Memory B cell (primary cell): ENCODE measurements at places on chromosomes 12 and 14.

DNA sequence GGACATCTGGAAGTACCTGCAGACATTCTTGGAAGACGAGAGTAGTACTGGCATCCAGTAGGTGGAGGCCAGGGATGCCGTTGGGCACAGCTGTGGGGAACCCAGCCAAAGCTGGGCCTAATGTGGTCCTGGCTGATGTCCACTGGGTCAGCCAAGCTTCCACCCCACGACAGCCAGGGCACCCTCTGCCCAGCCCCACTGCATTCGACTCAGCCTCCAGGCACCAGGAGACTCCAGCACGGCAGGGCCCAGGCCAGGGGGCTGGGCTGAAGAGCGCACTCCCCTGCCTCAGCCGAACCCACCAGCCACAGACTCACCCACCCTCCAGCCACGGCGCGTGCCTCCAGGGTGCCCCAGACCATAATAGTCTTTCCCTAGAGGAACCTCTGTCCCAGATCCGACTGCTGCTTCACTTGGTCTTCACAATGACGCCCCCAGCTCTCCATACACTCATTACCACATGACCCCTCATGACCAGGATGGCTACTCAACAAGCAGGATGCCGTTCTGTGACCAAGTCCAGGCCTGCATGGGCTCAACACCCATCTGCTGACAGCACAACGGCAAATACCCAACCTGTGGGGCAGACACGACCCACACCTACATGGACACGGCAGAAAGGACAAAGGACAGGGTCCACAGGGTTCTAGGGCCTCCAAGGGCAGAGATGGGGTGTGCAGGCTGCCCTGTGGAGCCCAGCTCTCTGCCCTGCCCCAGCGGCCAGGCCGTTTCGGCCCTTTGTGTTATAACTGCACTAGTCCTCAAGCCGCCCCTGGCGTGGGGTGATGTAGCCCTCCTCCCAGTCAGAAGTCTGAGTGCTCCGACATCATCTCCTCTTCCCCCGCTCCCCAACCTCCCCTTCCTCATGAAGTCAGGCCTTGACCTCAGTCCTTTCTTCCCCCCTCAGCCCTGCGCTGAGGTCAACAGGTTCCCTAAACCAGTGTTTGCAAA is 22.8 kb downstream of the ITPK1 start:
- DNase-seq = no peak

GRCh38 chr14:29898470-29898869 is 29.2 kb downstream of the PRKD1 start:
- no peak for DNase-seq

GRCh38 chr12:120468325-120468820 is 1.2 kb downstream of the SRSF9 start:
- no peak for DNase-seq

GRCh38 chr12:46380022-46380796 is 7.6 kb upstream of the SLC38A2 start:
- no peak for DNase-seq

GRCh38 chr14:63952933-63953437 is 100.2 kb downstream of the SYNE2 start:
- no peak for DNase-seq

DNA sequence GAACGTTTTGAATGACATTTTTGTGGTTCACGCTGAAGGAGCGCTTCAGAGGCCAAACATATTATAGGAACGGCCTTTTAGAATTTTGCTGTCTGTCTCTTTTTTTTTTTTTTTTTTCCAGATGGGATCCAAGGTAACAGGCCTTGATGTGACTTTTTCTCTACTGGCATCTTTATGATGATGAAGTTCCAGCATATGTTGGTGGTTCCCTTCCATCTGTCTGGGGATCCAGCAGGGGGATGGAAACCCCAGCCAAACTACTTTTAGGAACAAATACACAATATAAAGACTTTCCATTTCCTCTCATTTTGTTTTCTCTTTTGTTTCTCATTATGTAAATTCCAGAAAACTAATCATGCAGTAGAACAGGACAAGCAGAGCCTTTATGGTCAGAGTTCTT is 239.3 kb upstream of the PRICKLE1 start:
- DNase-seq = no peak

DNA sequence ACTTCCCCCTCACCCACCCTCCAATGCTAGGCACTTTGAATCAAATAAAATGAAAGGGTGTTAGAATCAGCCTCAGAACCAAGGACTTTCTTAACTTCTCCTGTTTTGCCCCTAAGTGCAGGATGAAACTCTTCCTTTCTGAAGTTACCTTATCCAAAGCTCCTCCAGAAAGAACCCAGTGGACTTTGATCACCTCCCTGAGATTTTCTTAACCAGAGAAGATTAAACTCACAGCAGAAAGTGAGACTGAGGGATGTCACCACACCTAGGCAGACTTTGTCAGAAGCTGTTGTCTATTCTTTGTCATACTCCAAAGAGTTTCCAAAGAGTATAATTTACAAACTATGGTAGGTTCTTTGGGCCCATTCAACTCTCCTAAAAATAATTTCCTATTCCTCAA is 14.2 kb upstream of the RNASE3 start:
- DNase-seq = no peak

GRCh38 chr12:21971344-21971743 is 30.1 kb upstream of the ABCC9 start:
- no peak for DNase-seq
